Amniotic stem cell (primary cell): ENCODE measurements at places on chromosomes 13 and 19.

GRCh38 chr19:49613374-49613773, 22.4 kb downstream of the PRR12 start:
- no peak for DNase-seq

DNA sequence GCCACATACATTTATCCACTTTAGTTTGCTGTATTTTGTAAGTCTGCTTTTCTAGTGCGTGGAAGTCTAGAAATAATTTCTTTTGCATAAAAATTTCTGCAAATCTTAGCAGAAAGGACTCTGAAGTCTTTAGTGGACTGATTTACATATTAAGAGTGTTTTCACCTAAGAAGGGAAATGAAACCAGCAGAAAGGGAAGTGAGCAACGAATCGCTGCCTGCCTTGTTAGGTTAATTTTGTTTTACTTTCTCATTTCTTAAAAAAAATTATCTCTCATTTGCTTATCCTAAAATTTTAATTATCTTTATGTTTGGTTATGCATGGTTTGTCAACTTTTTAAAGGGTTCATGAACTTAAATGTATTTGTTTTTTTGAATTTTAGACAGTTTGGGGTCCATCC, 767 bp upstream of the GPR18 start:
- no peak for DNase-seq

DNA sequence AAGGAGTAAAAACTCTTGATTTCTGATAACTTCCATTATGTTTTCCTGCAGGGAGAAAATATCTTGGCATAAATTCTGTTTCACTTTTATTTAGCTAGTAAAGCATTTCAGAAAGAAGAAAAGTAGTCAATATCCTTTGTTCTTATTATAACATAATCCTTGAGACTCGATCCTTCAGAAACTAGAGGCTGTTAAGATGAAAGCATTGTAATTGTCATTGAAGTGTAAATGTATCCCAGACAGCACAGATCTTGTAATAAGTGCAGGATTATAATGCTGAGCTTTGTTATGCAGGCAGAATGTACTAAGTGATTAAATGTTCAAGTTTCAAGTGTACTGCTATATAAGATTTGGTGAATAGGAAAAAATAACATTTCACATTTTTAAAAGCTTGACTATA, 225.2 kb upstream of the ATXN8OS start:
- no peak for DNase-seq

DNA sequence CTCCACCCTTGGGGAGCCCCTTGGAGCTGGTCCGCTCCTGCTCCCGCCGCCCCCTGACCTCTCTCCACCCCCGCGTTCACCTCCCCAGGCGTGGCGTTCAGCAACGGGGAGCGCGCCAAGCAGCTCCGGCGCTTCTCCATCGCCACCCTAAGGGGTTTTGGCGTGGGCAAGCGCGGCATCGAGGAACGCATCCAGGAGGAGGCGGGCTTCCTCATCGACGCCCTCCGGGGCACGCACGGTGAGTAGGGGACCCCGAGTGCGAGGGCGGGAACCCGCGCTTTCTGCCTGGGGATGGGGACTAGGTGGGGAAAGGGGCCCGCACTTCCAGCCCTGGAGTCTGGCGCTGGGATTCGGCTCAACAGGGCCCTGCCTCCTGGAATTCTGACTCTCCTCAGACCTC, 1.7 kb downstream of the CYP2A13 start:
- no peak for DNase-seq

DNA sequence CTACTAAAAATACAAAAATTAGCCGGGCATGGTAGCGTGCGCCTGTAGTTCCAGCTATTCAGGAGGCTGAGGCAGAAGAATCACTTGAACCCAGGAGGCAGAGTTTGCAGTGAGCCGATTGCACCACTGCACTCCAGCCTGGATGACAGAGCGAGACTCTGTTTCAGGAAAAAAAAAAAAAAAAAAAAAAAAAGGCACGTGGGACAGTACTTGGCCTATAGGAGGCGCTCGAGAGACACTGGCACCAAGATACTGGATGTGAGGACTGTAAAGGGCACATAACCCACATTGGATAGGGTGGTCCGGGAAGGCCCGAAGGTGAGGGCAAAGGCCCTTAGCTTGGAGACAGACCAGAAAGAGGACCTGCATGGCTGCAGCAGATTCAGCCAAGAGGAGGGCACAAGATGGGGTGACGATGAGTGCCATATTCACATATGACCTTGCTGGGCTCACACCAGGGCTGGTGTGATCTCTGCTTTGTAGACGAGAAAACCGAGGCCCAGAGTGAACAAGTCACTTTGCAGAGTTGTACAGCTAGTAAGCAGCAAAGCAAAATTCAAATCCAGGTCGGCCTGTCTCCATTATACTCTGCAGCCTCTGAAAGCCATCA, 89.4 kb downstream of the DPF1 start:
- DNase-seq: no peak

- DNase-seq: no peak
Observed at GRCh38 chr19:55641426-55642152, 787 bp downstream of the ZNF580 start.

- no peak for DNase-seq
Observed at GRCh38 chr19:7645656-7646425, 8.9 kb downstream of the STXBP2 start.

DNA sequence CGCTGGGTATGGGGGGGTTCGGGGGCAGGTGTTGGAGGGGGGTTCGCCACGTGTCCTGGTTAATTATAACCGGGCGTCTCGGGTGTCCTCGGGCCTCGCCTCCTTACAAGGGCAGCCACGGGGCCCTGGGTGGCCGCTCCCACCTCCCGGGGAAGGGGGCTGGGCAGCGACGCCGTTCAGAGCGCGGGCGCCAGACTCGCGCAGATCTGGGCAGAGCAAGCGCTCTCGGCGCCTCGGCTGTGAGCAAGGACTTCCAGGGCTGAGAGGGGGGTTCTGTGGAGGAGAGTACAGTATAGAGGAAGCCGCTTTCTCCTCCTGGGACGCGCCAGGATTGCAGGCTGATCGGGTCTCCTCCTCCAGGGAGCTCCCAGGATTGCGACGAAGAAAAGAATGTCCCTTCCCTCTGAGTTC, 1.0 kb upstream of the CKM start:
- DNase-seq: no peak

DNA sequence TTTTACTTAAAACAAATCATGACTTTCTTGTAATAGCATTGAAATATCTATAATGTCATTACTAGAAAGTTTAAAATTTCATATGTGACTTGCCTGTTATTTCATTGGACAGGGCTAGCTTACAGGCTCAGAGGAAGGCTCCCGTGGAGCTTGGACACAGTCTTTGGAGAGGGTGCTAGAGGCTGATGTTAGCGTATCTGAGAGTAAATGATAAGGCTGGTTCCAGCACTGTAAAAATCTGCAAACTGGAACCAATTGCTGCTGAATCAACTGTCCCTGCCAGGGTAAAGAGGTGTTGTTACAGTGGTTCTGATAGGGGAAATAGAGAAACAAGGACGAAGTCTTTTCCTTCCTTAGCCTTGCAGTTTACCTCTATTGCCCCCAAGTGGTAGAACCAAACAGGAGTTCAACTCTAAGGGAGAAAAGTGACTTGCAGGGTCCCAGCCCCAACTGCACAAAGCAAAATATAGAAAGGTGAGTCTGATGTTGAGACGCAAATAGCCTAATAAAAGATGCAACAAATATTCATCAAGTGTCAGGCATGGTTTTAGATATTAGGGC, 901.7 kb downstream of the DIAPH3 start:
- no peak for DNase-seq

DNA sequence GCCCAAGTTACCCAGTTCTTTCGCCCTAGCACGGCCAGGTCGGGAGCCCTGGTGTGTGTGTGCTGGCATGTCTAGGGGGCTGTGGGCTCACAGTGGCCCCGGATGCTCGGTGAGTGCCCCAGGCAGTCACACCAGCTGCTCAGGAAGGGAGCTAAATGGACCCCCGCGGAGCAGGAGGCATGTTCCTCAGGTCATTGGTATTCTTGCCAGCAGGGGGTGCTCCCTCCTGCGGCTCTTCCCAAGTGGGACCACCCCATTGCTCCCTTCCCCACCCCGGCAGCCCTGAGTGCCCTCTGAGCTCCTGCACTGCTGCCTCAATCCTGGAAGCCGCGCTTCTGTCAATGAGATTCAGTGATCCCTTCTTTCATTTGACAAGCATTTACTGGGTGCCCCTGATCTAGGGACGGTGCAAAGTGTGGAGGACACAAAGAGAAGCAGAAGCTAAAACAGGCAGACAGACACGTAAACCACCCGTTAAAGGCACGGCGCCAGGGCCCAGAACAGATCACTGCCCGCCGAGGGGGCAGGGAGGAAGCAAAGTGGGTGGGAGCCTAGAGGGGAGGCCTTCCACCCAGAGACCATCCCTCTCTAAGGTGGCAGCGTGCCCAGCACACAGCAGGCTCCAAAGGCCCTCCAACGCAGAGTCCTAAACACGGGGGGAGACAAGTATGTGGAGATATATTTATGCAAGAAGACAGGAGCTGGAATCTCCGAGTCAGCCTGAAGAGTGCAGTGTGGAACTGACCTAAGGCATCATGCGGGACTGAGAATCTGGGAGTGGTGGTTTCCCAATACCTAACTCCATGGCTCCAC, 5.2 kb upstream of the ADPRHL1 start:
- DNase-seq: no peak

- DNase-seq: no peak
Observed at GRCh38 chr13:100334214-100334613, 245.3 kb downstream of the PCCA start.

- DNase-seq: no peak
Observed at GRCh38 chr19:15337202-15337601, 4.9 kb upstream of the BRD4 start.
